Stimulated activated CD4-positive, alpha-beta T cell treated with anti-CD3 and anti-CD28 coated beads, Interleukin-15, amount 100 ng/mL, for 24 hours (primary cell): ENCODE measurements at places on chromosomes 2 and 18.

GRCh38 chr2:119508756-119509155 is 15.5 kb downstream of the SCTR start:
- DNase-seq, result no peak

- no peak for DNase-seq
These were observed 88.2 kb downstream of the ZNF532 start for GRCh38 chr18:58952858-58953257.

DNA sequence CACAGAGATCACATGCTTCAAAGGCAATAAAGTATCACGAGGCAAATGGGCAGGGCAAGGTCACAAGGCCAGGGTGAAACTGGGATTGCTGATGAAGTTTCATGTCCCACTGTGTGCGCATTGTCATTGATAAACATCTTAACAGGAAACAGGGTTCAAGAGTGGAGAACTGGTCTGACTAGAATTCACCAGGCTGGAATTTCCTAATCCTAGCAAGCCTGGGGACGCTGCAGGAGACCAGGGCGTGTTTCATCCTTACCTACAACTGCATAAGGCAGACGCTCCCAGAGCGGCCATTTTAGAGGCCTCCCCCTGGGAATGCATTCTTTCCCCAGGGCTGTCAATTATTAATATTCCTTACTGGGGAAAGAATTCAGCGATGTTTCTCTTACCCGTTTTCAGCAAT is 33.2 kb downstream of the PTPN4 start:
- no peak for DNase-seq

DNA sequence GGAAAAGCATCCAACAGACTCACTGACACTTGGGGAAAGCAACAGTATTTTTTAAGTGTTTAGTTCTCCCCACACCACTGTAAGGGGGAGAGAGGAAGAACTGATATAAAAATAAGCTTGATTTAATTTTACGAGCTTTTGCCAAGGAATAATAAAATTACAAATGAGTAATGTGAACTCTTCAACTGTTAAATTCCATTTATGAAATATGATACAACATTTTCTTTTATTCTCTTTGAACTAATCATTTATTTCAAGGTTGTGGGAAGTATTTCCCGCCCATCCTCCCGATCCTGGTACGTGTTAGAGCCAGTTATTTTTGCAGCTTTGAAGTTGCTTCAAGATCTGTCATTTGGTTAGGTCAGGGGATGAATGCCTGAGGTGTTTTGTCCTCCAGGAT is 35.2 kb downstream of the WDPCP start:
- no peak for DNase-seq

DNA sequence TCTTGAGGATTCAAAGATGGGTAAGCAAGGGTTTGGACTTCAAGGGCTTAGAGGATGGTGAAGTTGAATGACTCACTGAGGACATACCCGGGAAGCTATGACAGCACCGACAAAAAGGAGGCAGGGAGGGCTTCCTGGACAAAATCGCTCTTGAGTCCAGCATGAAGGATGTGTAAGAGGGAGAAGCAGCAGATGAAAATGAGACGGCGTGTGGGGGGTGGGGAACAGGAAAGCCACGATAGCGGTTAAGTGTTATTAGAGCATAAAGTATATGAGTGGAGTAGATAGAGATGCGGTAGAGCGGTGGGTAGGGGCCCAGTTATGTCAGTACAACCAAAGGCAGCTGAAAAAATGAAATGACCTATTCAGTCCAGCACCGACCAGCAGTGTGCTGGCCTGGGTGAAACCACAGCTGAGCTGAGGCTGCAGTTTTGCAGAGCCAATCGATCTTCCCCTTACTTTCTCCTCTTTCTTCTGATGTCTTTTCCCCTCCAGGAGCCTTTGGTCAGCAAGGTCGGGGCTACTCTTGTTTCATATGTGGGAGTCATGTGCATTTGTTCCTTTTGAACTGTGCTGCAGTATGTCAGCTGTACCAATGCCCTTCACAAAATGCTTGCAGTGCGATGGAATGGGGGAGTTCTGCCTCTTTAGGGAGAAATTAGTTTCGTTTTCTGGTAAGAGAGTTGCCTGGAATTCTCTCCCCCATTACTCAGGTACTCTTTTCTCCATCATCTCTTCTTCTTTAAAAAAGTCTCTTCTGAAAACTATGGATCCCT is 2.0 kb upstream of the THUMPD2 start:
- DNase-seq, result no peak

- DNase-seq, result no peak
These were observed 37.4 kb downstream of the ANKMY1 start for GRCh38 chr2:240520130-240520973.
